Activated T-helper 1 cell treated with anti-CD3 and anti-CD28 coated beads, Interleukin-12 subunit alpha, Interleukin-12 subunit beta, Interleukin-2, Interleukin-4 antibody, amounts not matched to agents 30 ng/mL and 10 ng/mL and 1 ng/mL, durations not matched to agents 14 hours and 24 hours and 36 hours (primary cell): ENCODE measurements at places on chromosomes 7 and 10. TPM values are rescaled to one million over a fixed set of nuclear protein-coding genes. Genes with fewer than 3 reads are reported as not detected.

SLC13A4 gene
- total RNA-seq, result not detected in 2 replicates

OPN1SW gene
- total RNA-seq, result not detected in 2 replicates

CNPY1 gene
- total RNA-seq, result not detected in 2 replicates

CREB5 gene
- not detected in 2 replicates for total RNA-seq

SPOCK2 gene
- total RNA-seq, result 139 and 142 TPM in 2 replicates

OR2A1 gene
- total RNA-seq, result not detected in 2 replicates
